ENCODE measurements at places on chromosomes 12 and 14.

GRCh38 chr12:14280921-14281320, 84.6 kb upstream of the ATF7IP start:
- DNase-seq: no peak

GRCh38 chr12:12182703-12183365, 84.0 kb downstream of the LRP6 start:
- DNase-seq: no peak

DNA sequence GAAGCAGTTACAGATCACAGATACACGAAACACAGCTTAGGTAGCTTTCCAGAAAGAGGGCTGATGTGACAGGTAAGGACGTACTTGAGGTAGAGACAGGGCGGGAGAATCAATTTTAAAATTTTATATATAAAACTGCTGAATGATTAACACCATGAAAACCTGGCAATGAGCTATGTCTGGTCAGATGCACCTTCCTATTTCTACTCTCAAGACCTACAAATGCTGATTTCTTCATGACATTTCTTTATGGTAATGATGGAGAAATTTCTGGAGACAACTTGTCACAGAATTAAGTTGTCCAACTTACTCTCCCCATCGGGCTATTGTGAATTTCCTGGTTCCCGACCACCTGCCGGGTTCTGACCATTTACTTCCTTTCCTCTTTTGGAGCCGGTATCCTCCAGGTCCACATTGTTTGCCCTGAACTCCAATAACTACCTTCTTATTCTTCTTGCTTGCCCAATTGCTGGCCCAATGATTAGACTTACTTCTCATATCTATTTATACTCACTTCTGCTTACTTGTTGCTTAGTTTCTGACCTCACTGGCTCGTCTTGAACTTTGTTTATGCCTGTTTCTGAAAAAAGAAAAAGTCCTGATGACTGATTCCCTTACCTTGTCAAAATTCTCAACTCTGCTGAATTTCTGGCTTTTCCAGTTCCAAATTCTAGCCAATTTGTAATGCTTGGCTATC, 12.8 kb upstream of the ATP2B1 start:
- DNase-seq: no peak

- DNase-seq: no peak
These were observed 10.5 kb upstream of the SMCO2 start for GRCh38 chr12:27436029-27436428.

GRCh38 chr12:58803908-58804307, 116.4 kb downstream of the LRIG3 start:
- DNase-seq: no peak

- DNase-seq: no peak
These were observed 412.8 kb upstream of the TBX3 start for GRCh38 chr12:115096588-115097397.

GRCh38 chr14:26191671-26192070, 406.2 kb downstream of the NOVA1 start:
- DNase-seq: no peak

DNA sequence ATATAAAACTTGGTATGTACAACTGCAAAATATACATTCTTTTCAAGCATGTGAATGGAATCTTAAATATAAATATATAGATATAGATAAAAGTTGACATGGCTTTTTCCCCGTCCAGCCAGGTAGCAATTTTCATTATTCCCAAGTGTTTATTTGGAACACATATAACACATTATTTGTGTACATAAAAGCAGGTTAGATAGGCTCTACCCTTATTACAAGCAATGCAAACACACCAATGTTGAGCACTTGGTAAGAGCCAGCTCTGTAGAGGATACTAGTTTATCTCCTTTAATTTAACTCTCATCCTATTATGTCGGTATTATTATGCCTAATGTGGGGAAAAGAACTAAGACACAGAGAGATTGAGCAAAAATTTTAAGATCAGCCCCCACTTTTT, 7.0 kb upstream of the INSM2 start:
- DNase-seq: no peak

DNA sequence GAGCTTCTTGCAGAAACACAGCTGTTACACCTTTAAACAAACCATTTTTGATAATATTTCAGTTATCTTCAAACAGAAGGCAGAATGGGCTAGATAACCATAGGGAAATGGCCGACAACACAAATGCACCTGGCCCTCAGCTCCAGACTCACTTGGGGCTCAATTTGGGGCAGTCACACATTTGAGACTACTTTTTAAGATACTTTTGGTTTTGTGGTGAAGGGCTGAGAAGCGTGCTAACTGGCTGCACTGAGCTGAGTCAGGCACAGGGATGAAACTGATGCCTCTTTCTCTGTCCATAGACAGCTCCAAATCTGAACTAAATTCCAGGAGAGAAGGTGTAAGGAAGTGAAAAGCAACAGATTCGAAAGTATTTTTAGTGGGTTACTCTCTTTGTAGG, 18.5 kb upstream of the GRIP1 start:
- no peak for DNase-seq

DNA sequence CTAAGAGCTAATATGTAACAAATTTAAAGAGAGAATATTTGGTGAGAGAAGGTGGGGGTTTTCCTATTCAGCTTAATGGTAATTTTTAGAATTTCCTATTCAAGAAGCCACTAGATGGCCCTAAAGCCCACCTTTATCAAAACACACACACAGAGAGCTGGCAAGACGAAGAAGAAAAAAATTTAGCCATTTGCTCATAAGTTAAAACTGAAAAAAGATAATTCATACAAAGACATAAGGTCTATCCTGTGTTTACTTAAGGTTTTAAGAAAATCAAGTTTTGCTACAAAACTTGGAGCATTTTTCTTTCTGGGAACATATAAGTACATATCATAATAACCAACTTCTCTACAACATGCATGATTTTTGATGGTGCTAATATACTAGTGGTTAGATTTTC, 46.8 kb upstream of the PCED1B start:
- no peak for DNase-seq

DNA sequence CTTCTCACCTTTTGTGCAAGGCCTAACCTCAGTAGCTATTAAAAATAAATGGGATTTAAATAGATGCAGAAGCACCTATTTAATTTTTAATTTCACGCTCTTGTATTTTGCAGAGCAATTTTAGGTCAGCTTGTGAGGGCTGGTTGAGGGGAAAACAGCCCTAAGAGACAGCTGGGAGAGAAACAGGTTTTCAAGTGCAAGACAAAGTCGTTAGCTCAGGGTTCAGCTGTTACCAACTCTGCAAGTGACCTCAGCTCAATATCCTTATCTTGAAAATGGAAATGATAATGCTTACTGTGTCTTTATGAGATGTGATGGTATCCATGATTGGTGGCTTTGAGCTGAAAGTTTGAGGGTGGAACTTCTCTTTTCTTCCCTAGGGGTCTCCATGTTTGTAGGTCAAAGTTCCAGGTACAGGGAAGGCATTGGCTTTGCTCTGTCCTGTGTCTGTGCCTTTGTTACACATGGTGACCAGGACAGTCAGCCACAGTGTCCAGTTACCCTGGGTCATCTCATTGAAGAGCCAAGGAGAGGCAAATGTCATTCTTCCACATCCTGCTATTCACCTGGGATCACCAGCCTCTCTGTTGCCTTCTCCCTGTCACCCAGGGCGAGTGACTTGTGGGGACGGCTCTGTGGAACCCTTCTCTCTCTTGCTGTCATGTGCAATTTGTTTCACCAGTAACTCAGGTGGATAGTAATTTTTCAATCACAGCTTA, 100.3 kb downstream of the SAMD4A start:
- DNase-seq: no peak

DNA sequence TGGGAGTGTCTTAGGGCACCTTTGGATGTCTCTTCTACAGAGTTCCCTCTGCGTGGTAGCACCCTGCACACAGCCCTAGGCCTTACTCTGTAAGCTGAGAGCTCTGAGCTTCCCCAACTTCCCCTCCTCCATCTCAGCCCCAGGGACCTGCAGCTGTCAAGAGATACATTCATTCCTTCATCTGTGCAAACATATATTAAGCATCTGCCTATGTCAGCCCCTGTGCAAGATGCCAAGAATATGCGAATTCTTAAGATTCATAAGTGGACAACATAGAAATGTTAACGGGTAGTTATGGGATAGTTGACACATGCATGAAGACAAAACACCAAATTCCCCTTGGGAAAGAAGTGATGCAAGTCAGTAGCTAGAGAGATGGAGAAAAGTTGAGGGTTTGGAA, 190.8 kb downstream of the SLC41A2 start:
- no peak for DNase-seq

DNA sequence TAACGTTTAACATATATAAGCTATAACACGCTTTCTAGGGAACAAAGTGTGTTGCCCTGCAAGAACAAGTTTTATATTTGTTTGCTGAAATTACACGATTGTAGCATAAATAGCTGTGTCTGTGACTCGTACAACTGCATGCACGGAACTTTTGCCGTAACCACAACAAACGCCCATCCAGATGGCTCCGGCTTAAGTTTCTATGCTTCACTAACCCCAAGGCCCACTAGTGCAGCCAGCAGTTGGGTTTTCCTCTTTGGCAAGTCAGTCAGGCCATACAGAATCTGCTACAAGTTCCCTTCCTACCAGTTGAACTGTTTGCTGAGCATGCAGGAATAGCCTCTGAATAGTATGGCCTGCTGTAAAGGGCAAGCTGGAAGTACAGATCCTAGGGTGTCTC, 12.1 kb downstream of the CSRP2 start:
- DNase-seq: no peak

DNA sequence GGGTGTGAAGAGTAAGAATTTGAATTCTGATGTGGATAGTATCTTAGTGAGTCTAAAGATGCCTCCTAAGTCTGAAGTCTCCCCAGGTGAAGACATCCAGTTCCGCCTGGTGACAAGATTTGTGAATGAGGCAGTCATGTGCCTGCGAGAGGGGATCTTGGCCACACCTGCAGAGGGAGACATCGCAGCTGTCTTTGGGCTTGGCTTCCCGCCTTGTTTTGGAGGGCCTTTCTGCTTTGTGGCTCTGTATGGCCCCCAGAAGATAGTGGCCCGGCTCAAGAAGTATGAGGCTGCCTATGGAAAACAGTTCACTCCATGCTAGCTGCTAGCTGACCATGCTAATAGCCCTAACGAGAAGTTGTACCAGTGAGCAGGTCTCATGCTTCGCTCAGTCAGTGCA, 24.6 kb upstream of the AICDA start:
- no peak for DNase-seq

GRCh38 chr14:63051992-63052391, 6.7 kb upstream of the KCNH5 start:
- no peak for DNase-seq
